CD4-positive, alpha-beta T cell treated with Interleukin-10 for 1 hour (primary cell): ENCODE measurements at places on chromosomes 7 and 10.
A peak's percentile ranks its signal among the peaks of the same experiment; 100 is the strongest.

DNA sequence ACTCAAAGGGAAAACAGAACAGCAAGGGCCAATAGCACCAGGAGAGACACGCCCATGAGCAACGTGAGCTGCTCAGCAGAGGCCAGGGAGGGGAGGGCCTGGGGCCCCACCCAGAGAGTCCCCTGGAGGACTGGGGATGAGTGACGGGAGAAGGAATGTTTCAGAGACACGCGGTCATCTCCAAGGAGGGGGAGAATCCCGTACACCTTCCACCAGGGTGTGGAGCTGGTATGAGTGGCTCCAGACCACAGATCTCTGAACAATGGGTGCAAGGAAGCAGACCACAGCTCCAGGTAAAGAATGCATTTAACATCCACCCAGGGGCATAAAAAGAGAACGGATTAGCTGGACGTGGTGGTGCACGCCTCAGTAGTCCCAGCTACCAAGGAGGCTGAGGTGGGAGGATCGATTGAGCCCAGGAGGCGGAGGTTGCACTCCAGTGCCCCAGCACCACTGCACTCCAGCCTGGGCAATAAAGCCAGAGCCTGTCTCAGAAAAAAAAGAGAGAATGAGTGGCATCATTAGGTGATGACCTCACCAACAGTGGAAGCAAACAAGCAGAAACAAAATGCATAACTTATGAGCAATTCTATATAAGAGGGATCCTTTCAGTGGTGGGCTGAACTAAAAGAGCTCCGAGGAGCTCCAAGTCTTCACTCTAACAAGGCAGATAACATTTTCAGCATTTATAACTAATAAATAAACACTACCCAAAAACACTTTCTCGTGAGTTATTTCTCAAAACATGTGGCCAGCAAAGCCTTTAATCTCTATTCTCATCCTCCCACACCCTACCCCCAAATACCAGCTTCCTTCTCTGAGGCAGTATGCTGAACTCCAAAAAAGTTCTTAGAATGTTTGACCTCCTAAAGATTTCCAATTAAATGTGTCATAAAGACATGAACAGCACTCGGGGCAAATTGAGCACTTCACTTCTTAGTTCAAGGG is 12.5 kb downstream of the PSAP start:
- DNase-seq, result no peak

DNA sequence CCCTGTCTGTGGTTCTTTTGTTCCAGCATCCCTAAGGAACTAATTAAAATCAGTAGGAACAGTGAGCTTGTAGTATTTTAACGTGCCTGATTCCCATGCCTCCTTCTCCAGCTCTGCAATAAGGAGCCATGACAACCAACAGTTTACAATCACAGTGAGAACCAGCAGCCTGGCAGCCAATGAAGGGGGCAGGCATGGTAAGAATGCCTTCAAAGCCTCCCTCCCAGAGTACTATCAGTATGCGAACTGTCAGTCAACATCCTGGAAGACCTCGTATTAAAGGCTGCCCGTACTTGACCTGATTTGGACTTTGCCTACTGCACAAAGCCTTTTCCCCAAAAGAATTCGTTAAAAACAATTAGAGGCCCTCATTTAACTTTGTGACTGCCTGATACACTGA is 7.7 kb downstream of the ZPBP start:
- no peak for DNase-seq

GRCh38 chr10:111360260-111360925 is 283.6 kb downstream of the ADRA2A start:
- peak; percentile 8 for DNase-seq

DNA sequence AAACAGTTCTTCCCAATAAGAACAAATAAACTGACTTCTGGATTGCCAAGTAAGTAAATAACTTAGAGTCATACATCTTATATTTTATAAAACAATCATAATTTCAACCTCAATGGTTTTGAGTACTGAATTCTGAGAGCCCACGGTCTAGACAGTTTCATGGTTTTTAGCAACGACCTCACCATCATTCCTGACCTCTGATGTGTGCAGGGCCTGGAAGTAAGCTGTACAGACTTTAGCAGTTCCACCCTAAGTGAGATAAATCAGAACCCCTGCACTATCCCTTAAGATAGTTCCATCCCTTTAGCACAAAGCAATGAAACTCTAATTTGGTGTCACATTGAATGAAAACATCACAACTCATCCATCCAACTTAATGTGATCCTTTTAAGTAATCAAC is 86.0 kb downstream of the NEBL start:
- DNase-seq, result no peak

- no peak for DNase-seq
Measured at GRCh38 chr10:623014-623413, 66.5 kb downstream of the DIP2C start.

GRCh38 chr7:21371360-21371759 is 56.5 kb upstream of the SP4 start:
- DNase-seq, result no peak

- DNase-seq, result no peak
Measured at GRCh38 chr10:27646194-27646593, 99.4 kb downstream of the MKX start.

DNA sequence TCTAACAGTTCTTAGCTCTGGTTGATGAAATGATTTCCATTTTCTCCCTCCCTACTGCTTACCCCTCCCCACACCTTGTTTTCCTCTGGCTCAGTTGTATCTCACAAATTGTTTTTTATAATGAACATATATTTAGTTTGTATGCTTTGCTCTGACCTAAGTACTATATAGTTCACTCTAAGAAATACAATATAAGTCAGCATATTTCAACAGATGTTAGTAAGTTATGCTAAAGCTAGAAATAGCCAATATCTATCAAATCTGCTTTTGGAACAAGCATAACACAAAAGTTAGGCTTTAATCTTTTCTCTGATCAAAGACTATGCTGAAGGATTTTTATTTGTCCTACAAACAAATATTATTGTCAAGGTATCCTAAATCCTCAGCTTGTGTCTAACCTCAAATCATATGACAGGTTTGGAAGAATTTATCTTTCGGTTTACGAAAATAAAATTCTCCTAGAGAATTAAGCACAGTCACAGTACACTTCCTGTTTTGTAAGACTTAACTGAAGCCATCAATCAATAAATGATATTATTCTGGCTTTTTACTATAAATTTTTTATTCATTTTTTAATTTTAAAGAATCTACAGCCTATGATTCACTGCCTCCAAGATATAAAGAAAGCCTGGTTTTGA is 67.0 kb downstream of the IMMP2L start:
- DNase-seq, result no peak

DNA sequence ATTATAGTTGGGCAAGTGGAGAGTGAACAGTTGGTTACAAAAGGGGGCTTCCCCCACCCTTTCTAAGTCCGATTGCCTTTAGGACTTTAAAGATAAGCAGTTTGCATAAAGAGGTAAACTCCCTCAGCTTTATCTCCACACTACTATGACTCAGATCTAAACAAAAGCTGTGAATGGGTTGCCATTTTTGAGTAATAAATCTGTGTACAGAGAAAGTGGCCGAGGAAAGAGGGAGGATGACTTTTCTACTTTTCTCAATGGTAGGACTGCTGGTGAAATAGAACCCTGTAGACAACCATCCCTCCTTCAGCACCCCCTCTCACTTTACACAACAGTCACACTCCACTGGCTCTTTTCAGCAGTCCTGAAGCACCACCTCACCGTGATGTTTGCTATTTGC is 71.2 kb downstream of the DNMBP start:
- DNase-seq, result no peak

GRCh38 chr7:17041324-17041723 is 159.5 kb upstream of the AGR3 start:
- DNase-seq, result peak; percentile 36

GRCh38 chr7:16954321-16954720 is 72.5 kb upstream of the AGR3 start:
- DNase-seq, result no peak

DNA sequence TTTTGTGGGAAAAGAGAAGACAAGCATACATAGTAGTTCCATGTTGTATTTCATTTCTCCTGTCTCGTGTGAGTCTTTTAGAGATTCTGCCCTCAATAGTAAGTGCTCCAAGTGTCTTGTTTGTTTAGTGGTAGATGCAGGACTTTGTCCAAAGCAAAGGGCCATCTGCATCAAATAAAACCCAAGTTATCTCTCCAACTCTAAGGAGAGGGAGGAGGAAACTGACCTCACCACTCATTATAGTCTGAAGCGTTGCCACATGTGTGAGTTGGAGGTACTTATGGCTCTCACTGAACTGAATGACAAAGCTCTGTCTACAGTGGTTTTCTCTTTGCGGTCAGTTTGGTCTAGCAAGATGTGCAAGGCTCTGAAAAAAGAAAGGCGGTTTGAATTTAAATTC is 272.6 kb downstream of the DOCK4 start:
- DNase-seq, result no peak

- no peak for DNase-seq
Measured at GRCh38 chr7:131400681-131401176, 73.1 kb downstream of the MKLN1 start.
